ENCODE measurements at places on chromosomes 3 and 15.

GRCh38 chr3:47713655-47714054 lies 68.0 kb downstream of the SMARCC1 start:
- DNase-seq, result no peak

GRCh38 chr3:102715030-102715697 lies 280.3 kb downstream of the ZPLD1 start:
- peak; percentile 15 for DNase-seq

DNA sequence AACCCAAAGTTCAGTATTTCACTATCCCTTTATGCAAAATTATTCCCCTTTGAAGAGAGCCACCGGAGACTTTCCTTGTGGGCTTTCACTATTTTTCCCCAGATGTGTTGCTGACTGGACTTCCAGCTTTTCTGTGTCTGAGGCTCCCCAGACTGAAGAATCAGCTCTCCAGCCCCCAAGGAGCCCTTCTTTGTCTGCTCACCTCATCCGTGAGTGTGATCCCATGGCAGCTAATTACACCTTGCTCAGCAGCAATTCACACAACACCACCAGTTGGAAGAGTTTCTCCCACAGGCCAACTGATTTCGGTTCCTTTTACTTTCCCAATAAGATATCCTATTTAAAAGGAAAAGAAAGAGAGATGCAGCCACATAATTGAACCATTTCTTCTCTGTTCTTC lies 249.5 kb upstream of the TRIM42 start:
- DNase-seq, result no peak

DNA sequence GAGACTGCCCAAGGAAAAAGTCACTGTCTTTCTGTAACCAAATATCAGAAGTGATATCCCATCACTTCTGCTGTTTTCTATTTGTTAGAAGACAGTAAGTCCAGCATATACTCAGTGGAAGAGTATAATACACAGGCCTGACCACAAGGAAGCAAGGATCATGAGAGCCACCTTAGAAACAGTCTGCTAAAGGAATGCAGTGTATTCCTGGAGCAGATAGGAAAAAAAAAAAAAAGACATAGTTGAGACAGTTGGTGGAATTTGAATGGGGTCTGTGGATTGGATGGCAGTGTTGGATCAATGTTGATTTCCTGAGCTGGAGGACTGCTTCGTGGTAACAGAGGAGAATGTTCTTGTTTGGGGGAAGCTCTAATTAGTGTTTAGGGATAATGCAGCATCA lies 26.5 kb upstream of the FBXL2 start:
- peak; percentile 31 for DNase-seq

GRCh38 chr3:186502138-186502948 lies 41.8 kb downstream of the CRYGS start:
- DNase-seq, result no peak

- no peak for DNase-seq
Measured at GRCh38 chr3:125110876-125111480, 55.2 kb upstream of the HEG1 start.

GRCh38 chr15:88605189-88606069 lies 15.7 kb upstream of the AEN start:
- DNase-seq, result peak; percentile 50
